Activated naive CD4-positive, alpha-beta T cell treated with anti-CD3 and anti-CD28 coated beads for 36 hours (primary cell): ENCODE measurements at places on chromosomes 2 and 18. TPM values are rescaled to one million over a fixed set of nuclear protein-coding genes. Genes with fewer than 3 reads are reported as not detected.

- no peaks in the 10 kb centered on the region for H3K4me1 ChIP-seq
- H3K27me3 ChIP-seq = no peaks in the 10 kb centered on the region
- no peak overlapping the region for H3K4me3 ChIP-seq
- DNase-seq = no peak
Measured at GRCh38 chr2:6113786-6114185, 421.6 kb downstream of the SOX11 start.

GRCh38 chr2:100396483-100396882, 21.0 kb downstream of the CHST10 start:
- no peaks in the 10 kb centered on the region for H3K27me3 ChIP-seq
- H3K4me3 ChIP-seq = no peak overlapping the region
- H3K36me3 ChIP-seq = peaks cover 4% of the 10 kb centered on the region
- no peaks in the 10 kb centered on the region for H3K4me1 ChIP-seq
- no peak overlapping the region for H3K27ac ChIP-seq
- no peak for DNase-seq

Gene IL1A
- 0.29 TPM for total RNA-seq

DNA sequence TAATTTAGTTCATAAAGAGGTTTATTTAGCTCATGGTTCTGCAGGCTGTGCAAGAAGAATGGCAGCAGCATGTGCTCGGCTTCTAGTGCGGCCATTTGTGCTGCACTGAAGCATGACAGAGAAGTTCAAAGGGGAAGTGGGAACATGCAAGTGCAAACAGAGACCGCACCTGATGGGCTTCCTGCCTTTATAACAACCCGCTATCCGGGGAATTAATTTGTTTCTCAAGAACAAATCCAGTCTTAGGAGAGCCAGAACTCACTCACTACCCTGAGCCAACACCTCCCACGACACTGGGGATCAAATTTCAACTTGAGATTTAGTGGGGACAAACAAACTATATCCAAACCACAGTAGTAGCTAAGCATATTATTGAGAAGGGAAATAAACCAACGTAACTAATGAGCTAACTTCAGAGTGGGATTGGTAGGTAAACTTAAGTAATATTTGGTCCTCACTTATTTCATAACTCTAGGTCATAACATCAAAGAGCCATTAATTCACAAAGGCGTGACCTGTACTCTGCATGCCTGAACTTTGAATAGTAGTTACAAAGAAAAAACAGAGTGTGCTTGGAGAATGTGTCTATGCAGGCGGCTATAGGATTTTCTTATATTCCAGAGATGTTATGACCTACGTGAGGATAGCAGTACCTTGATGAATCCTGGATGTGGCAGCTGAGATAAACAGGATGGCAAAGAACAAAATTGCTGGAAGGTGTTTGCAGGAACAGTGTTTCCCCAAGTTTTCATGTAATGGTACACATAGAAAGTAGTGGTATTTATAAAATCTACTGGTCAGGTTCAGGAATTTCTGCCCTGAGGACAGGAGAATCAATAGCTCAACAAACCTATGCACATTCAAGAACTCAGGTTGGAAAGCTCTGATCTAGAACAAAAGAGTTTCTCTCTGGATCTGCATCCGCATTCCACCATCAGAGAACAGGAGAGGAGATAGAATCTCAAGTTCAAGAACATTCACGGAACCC, 845.9 kb upstream of the ID2 start:
- H3K27ac ChIP-seq = no peak overlapping the region
- H3K27me3 ChIP-seq = no peaks in the 10 kb centered on the region
- DNase-seq = peak; percentile 11
- no peak overlapping the region for H3K4me3 ChIP-seq
- peaks cover 13% of the 10 kb centered on the region for H3K4me1 ChIP-seq
- no peaks in the 10 kb centered on the region for H3K36me3 ChIP-seq

DNA sequence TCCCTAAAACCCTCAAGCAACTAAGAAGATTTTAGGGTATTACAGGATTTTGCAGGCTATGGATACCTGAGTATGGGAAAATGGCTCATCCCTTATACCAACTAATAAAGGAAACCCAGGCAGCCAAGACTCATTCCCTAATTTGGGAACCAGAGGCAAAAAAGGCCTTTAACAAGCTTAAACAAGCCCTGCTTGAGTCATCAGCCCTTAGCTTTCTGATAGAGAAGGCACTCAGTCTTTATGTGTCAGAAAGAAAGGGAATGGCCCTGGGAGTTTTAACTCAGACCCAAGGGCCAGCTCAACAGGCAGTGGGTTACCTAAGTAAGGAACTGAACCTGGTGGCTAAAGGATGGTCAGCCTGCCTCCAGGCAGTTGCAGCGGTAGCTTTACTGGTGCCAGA, 96.9 kb upstream of the RMP24 start:
- no peaks in the 10 kb centered on the region for H3K4me1 ChIP-seq
- H3K36me3 ChIP-seq = no peaks in the 10 kb centered on the region
- no peak for DNase-seq
- H3K27ac ChIP-seq = no peak overlapping the region
- no peak overlapping the region for H3K4me3 ChIP-seq

Gene SERPINB4
- not detected for total RNA-seq
